Upper lobe of left lung (tissue), 6 donors: ENCODE measurements at places on chromosomes 7 and 10. TPM values are rescaled to one million over a fixed set of nuclear protein-coding genes. Genes with fewer than 3 reads are reported as not detected.

The PRPS1L1 gene
- not detected for total RNA-seq

The DOCK4 gene
- total RNA-seq, result 120 TPM

The YWHAG gene
- 114 TPM for total RNA-seq

The CYP26C1 gene
- 0.39 TPM for total RNA-seq

The ALOX5 gene
- 183 TPM for total RNA-seq

- H3K36me3 ChIP-seq, result no peaks in the 10 kb centered on the region
- H3K4me3 ChIP-seq, result no peak overlapping the region
- no peaks in the 10 kb centered on the region for H3K4me1 ChIP-seq
- no peak overlapping the region for H3K27ac ChIP-seq
- no peaks in the 10 kb centered on the region for H3K27me3 ChIP-seq
Observed at GRCh38 chr10:67794909-67795460, 43.0 kb downstream of the DNAJC12 start.

DNA sequence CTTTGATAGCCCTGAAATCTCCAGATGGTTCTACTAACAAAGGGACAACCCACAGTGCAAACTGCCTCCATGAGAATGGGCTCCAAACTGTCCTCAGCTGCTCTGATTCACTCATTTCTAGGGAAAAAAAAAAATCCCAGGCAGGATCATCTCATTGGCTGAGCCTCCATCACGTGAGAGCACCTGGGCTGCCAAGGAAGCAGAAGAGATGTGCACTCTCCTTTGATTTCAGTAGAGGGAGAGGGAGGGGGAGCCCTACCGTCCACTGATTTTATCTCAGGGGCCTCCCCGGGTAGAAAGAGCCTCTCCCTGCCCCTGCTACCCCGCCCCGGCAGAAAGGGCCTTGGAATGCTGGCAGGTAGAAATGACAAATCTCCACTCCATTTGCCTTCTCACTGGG is 725.4 kb downstream of the PHTF2 start:
- H3K4me3 ChIP-seq, result no peak overlapping the region
- H3K27ac ChIP-seq, result no peak overlapping the region
- no peaks in the 10 kb centered on the region for H3K27me3 ChIP-seq
- H3K4me1 ChIP-seq, result no peaks in the 10 kb centered on the region
- no peak for DNase-seq

DNA sequence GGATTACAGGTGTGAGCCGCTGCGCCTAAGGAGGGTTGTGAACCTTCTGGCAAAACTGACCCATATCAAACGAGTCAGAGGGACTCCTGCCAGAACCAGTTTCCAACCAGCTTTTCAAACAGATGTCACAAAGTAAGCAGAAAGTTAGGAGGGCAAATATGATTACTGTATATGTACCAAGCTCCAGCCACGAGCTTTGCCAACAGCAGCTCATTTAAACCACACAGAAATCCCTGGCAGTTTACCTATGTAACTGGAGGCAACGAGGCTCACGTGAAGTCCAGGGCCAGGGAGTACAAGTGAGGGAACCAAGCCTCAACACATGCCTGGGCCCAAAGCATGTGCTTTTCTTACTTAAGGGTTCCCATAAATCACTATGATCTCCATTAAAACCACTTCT is 12.5 kb upstream of the DAGLB start:
- no peaks in the 10 kb centered on the region for H3K4me1 ChIP-seq
- DNase-seq, result no peak
- no peak overlapping the region for H3K4me3 ChIP-seq
- H3K36me3 ChIP-seq, result peaks cover 20% of the 10 kb centered on the region
- H3K27ac ChIP-seq, result no peak overlapping the region
- no peaks in the 10 kb centered on the region for H3K27me3 ChIP-seq

DNA sequence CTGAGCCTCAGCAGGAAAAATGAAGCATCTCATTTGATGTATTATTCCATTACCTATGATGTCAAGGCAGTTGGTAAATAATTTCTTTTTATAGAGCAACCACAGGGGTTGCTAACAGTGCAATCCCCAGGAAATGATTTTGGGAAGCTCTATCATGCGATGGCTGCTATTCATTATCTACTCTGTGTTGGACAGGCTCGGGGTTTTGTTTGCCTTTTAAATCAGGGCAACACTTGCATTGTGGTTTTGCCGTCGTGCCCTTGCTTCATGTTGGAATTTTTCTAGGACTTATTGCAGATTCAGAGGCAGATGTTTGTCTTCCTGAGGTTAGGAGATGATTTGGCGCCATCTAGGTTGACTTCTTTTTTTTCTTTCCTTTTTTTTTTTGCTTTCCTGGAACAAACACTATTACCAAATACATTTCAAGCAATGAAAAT is 128.4 kb downstream of the BICC1 start:
- H3K27me3 ChIP-seq, result no peaks in the 10 kb centered on the region
- DNase-seq, result no peak
- no peak overlapping the region for H3K27ac ChIP-seq
- H3K4me3 ChIP-seq, result no peak overlapping the region
- no peaks in the 10 kb centered on the region for H3K36me3 ChIP-seq

DNA sequence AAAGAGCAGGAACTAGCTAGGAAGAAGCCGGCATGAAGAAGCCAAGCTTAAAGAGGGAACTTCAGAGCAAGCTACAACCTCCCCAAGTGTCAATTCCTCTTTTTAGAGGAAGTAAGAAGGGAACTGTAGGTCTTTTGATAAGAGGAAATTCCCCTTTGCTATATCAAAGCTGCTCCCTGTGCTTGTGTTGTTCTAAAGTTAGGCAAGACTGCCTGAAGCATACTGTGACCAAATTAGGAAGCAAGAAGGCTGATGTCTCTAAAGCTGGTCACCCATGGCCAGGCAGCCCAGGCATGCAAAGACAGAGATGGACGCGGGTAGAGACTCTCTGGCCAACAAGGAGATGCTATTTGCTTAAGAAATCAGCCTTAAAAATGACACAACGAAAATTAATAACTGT is 87.9 kb downstream of the RNF216 start:
- DNase-seq, result peak; percentile 66
- H3K27me3 ChIP-seq, result no peaks in the 10 kb centered on the region
- no peak overlapping the region for H3K4me3 ChIP-seq
- no peaks in the 10 kb centered on the region for H3K36me3 ChIP-seq

GRCh38 chr7:28621369-28621841 is 209.1 kb downstream of the CREB5 start:
- DNase-seq, result no peak
- no peaks in the 10 kb centered on the region for H3K36me3 ChIP-seq
- H3K27ac ChIP-seq, result no peak overlapping the region

DNA sequence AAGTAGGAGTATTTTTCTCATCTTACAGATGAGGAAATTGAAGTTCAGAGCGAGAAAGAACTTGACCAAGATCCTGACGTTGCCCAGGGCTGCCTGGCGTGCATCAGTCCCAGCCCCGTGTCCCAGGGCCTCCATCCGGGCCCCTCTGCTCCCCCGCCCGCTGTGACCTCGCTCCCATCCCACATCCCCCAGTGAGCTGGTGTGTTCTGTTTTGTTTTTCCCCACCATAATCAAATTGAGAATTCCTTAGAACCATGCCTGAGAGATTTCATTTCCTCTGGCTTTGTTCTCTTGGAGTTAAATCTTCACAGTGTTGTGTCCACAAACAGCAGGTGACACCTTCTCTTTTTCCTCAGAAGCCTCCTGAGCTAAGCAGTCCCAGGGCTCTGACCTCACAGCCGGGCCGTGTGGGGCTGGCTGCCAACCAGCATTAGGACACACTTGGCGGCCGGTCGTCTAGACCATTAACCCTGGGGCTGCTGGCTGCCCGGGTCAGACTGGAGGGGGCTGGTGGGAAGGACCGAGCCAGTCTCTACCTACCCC is 44.3 kb downstream of the PFKP start:
- no peaks in the 10 kb centered on the region for H3K27me3 ChIP-seq
- no peak overlapping the region for H3K27ac ChIP-seq
- H3K4me1 ChIP-seq, result no peaks in the 10 kb centered on the region
- DNase-seq, result no peak
- no peak overlapping the region for H3K4me3 ChIP-seq

DNA sequence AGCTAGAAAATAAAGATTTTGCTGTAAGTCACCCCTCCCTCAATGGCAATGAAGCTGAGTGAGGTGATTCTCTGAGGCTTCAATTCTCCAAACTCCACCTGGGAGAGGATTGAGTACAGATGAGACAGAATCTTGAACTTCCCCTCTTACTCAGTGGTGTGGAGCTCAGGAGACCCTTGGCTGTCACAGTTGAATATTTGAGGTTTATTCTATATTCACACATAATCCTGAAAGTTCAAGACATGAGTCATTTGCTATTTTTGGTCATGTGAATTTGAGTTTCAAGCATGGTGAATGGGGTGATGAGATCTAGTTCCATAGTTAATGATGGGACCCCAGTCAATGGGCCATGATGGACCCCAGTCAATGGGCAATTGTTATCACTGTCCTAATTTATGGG is 13.9 kb upstream of the TECTB start:
- H3K4me3 ChIP-seq, result no peak overlapping the region
- H3K36me3 ChIP-seq, result no peaks in the 10 kb centered on the region
- H3K27ac ChIP-seq, result no peak overlapping the region
- no peak for DNase-seq
- no peaks in the 10 kb centered on the region for H3K27me3 ChIP-seq

DNA sequence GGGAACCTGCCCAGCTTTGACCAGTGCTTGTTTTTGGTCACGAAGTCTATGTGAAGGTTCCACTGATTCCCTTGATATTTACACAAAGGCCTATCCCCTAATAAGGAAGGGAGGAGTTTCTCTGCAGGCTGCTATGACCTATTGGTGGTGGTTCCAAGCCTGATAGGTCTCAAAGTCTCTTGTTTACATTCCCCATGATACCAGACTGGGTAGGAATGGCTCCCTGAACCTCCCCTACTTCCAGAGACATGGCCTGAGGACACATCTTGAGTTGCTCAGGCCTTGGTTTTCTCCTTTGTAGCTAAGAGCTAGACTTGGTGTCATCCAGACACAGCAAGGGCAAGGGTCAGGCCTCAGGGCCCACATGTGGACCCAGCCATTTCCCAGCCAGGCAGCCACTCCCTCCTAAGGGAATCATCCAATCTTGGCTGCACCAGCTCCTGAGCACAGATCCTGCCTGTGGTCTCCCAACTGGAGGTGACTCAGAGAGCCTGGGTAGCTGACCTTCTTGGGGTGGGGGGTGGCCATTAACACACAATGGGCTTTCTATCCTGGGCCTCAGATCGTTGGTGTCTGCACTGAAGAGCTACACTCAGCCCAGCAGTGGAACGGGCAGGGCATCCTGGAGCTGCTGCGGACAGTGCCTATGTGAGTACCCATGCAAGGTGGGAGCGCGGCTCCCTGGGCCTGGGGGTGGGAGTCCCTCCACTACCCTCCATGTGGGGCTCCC is 51.0 kb upstream of the TRIM8 start:
- H3K36me3 ChIP-seq, result no peaks in the 10 kb centered on the region
- H3K27me3 ChIP-seq, result no peaks in the 10 kb centered on the region
- H3K27ac ChIP-seq, result no peak overlapping the region

DNA sequence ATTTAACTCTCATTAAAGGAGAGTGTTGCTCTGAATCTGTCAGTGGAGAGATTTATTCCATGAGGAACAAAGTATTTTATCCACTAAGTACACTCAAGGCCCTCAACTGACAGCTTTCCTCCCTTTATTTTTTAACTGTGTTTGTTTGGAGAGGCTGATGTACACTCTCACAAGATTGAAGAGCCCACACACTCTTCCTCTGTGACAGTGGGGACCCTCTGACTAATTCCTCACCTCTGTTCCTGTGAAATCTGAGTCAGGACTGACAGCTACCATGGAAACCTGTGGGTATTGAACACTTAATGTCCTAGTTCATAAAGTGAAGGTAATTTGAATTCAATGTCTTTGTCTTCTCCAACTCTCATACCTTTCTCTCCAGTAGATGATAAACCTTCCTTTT is 189.8 kb upstream of the PITRM1 start:
- H3K36me3 ChIP-seq, result no peaks in the 10 kb centered on the region
- H3K27me3 ChIP-seq, result no peaks in the 10 kb centered on the region
- DNase-seq, result no peak
- no peaks in the 10 kb centered on the region for H3K4me1 ChIP-seq
- H3K27ac ChIP-seq, result no peak overlapping the region

DNA sequence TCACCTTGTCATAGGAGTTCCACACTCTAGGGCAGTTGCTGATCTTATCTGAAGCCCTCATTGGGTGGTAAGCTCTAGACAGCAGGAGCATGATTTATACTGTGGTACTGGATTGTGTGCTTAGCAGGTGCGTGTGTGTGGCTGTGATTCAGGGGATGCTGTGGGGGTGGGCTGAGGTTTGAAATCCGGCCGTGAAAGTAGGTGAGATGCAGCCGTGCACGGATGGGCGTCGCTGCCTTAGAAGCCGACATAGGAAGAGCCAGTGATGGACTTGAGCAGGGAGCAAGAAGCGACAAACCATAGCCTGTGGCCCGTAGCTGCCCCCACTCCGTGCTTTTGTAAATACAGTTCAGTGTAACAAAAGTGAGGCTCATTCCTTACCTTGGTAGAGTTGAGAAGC is 38.2 kb downstream of the PROSER2 start:
- H3K27me3 ChIP-seq, result no peaks in the 10 kb centered on the region
- H3K27ac ChIP-seq, result no peak overlapping the region
- no peaks in the 10 kb centered on the region for H3K36me3 ChIP-seq
- no peak for DNase-seq
- no peak overlapping the region for H3K4me3 ChIP-seq

DNA sequence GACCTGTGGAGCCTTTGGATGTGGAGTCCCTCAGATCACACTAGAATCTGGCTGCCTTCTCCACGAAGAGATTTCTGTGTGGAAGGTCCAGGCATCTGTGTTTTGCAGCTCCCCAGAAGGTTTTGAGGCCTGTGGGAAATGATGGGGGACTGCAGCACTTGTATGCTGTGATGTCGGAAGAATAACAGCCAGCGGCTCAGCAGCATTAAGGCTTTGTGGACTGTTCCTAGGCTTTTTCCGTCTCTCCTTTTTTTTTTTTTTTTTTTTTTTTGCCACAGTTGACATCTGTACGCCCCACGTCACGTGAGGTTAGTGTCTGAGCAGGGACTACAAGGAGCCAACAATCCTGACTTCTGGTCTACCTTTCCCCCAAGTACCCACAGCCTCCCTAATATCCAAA is 181.3 kb downstream of the PFKFB3 start:
- H3K36me3 ChIP-seq, result no peaks in the 10 kb centered on the region
- H3K27me3 ChIP-seq, result no peaks in the 10 kb centered on the region
- no peak overlapping the region for H3K4me3 ChIP-seq
- DNase-seq, result no peak

DNA sequence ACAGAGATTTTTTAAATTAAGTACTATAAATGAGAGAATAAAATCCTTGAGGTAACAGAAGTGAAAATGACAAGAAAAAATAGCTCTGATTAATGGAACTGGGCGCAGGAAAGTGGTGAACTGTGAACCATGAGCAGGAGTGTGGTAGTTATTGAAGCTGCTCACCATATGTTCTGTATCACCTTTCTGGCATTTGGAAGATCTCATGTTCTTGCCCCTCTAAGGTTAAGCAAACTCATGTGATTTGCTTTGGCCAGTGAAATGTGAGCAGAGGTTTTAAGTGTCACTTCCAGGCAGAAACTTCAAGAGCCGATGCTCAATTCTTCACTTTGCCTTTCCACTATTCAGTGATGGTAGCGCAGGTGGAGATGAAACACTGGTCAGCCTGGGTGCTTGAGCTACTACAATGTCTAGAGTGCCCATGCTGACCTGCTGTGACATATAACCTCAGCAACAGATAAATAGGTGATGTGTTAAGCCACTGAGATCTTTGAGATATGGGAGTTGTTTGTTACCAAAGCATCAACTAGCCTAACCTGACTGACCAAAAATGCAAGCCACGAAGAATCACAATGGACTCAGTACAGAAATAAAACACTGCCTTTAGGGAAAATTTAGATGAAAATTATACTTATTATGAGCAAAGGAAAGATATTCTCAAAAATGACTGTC is 18.4 kb downstream of the MTPAP start:
- DNase-seq, result no peak
- no peaks in the 10 kb centered on the region for H3K27me3 ChIP-seq
- peaks cover 23% of the 10 kb centered on the region for H3K36me3 ChIP-seq
- H3K4me1 ChIP-seq, result no peaks in the 10 kb centered on the region
